ENCODE measurements at places on chromosomes 16 and 17.

- no peak for DNase-seq
These were observed 9.8 kb downstream of the CLN3 start for GRCh38 chr16:28482026-28482425.

GRCh38 chr17:76598004-76598439, 12.4 kb upstream of the ST6GALNAC2 start:
- no peak for DNase-seq

GRCh38 chr16:52817696-52818095, 235.0 kb downstream of the CHD9NB start:
- DNase-seq, result no peak

DNA sequence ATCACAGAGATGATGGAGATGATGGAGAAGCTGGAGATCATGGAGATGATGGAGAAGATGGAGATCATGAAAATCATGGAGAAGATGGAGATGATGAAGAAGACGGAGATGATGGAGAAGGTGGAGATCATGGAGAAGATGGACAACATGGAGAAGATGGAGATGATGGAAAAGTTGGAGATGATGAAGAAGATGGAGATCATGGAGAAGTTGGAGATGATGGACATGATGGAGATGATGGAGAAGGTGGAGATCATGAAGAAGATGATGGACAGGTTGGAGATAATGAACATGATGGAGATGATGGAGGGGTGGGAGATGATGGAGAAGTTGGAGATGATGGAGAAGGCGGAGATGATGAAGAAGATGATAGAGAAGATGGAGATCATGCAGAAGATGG, 34.5 kb downstream of the RBFOX3 start:
- DNase-seq, result no peak

GRCh38 chr17:36722121-36722902, 120.9 kb downstream of the MRM1 start:
- peak; percentile 81 for DNase-seq

Measured in mucosa of descending colon (tissue), 3 donors.